ENCODE measurements at places on chromosomes 6 and 20.

GRCh38 chr20:42474646-42475045 is 715.1 kb downstream of the PTPRT start:
- no peak for DNase-seq

DNA sequence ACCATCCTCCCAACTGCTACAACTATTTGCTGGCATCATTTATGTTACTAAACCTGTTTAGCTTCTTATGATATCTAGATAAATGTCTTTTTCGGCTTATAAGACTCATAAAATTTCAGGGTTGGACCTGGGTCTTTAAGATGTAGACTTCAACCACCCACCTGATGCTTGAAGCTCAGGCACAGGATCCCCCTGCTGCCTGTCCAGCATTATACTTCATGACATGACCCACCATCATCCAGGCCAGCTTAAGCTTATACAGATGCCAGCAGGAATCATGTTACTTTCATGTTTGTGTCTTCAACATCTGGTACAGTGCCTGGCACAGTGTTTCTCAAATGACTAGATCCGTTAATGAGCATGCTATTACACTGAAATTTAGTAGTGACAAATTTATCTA is 47.4 kb downstream of the SLC17A5 start:
- DNase-seq = no peak

DNA sequence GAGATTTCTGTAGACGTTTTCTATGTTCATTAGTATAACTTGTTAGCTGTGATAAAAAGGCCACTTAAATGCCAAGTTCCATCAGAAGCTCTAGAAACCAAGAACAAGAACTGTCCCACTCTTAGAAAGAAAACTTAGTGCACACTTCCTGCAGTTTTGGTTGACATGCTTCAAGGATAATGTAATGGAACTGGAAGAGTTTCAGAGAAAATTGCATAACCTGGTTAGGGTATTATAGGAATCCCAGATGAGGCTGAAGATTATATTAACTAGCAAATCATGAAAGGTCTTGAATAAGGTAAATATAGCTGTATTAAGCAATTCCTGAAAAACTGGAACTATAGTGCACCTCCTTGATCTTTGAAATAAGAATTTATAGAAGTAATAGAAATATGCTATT is 1.8 kb upstream of the PHACTR2 start:
- DNase-seq = no peak

GRCh38 chr20:47231382-47232039 is 125.0 kb downstream of the ZMYND8 start:
- DNase-seq = no peak

DNA sequence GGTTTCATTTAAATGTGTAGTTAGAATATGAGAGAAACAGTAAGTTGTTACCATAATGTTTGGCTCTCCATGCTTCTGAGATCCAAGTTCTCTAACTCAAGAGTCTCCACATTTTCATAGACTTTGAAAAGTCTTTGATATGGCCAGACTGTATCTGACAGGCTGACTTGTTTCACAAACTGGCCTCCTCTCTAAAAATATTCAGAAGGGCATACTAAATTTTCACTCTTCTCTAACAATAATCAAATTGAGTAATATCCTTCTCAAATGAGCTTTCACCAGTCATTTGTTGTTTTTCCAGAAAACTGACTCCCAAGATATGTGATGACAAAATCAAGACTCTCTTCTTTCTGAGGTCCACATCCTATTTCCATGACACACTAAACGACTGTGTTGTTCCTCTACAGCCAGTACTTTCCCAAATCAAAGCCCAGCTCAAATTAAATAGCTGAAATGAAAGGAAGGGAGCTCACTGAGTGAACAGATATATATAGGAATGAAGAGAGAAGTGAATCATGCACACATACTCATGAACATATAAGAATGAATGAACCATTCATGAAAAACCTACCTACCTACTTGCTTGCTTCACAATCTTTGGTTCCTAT is 15.1 kb downstream of the HIVEP2 start:
- no peak for DNase-seq

GRCh38 chr6:133326584-133326983 is 85.4 kb downstream of the EYA4 start:
- no peak for DNase-seq

DNA sequence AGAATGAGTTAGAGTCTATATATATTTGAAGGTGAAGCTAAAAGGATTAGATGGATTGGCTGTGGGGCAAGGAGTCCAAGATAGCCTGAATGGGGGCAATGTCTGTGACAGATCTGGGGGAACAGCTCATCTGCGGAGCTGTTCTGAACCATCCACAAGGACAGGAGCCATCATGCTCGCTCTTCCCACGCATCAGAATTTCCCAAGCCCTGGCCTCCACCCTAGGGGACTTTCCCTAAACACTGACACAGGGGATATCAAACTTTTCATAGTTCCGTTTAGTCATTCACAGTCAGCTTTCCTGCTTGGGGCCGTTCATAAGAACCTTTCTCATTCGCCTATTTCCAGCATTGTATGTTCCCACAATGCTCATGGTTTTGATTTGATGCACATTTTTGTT is 37.6 kb upstream of the CCN6 start:
- no peak for DNase-seq

GRCh38 chr20:21338291-21338690 is 35.2 kb downstream of the XRN2 start:
- DNase-seq = no peak

- DNase-seq = no peak
Measured at GRCh38 chr6:163599136-163599535, 184.6 kb downstream of the QKI start.

GRCh38 chr6:132964868-132965382 is 150.6 kb downstream of the RPS12 start:
- DNase-seq = no peak

DNA sequence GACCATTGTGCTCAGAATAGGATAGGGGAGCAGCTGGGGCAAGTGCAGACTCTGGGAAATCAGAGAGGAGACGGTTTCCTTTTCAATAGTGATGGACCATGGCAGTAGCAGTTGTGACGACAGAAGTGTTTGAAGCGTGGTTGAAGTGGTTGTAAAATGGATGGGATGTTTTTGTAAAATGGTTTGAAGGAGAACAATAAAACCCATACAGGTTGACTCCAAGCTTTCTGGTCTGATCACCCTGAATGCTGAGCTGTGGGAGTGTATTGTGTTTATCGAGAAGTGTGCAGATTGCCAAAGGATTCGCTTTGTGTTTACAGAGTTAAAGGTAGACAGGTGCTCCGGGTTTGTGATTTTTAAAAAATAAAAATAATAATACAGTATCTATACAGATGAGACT is 255.2 kb upstream of the SULF2 start:
- peak; percentile 77 for DNase-seq

GRCh38 chr6:154951345-154952200 is 43.5 kb upstream of the TIAM2 start:
- DNase-seq = no peak

DNA sequence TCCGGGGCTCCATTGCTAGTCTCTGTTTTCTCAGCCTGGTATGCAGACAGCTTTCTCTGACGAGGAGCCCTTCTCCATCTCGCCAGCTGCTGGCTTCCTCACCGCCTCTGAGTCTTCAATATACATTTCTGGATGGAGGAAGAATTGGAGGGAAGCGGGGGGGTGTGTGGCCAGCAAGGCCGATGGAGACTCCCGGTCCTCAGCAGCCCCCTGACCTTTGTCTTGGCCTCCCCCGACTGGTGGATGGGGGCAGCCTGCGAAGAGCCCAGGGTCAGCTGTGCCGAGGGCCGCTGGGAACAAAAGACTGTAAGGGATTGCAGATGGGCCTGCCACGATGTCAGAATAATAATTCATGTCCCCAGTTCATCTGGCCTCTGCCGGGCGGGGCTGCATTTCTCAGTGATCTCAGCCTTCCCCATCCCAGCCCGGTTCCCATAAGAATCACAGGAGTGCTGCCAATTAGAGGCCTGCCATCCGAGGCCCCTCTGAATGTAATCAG is 54.3 kb upstream of the STX16 start:
- DNase-seq = no peak

- no peak for DNase-seq
Measured at GRCh38 chr6:87718662-87719433, 16.8 kb upstream of the AKIRIN2 start.

GRCh38 chr6:129542705-129543104 is 167.3 kb downstream of the ARHGAP18 start:
- no peak for DNase-seq

- DNase-seq = no peak
Measured at GRCh38 chr6:116168148-116168547, 42.2 kb upstream of the COL10A1 start.

- DNase-seq = no peak
Measured at GRCh38 chr20:48763216-48763914, 64.4 kb downstream of the PREX1 start.

GRCh38 chr6:15689586-15690482 is 27.0 kb upstream of the DTNBP1 start:
- DNase-seq = no peak

DNA sequence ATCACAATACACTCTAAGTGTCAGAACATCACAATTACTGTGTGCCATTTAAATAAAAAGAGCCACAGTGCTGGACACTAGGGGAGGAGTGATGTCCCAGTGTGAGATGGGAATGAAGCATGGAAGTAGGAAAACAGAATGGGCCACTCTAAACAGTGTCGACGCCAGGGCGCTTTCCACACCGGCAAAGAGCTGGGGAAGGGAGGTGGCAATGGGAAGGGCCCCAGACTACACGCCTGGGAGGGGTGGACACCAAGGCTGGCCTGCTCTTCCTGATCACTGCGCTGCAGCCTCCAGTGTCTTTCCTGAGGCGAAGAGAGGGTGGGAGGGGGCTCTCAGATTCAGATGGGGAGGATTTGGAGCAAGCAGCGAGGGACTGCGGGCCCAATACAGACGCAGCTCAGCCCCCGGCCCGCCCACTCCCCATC is 75.9 kb downstream of the ERMARD start:
- DNase-seq = no peak

DNA sequence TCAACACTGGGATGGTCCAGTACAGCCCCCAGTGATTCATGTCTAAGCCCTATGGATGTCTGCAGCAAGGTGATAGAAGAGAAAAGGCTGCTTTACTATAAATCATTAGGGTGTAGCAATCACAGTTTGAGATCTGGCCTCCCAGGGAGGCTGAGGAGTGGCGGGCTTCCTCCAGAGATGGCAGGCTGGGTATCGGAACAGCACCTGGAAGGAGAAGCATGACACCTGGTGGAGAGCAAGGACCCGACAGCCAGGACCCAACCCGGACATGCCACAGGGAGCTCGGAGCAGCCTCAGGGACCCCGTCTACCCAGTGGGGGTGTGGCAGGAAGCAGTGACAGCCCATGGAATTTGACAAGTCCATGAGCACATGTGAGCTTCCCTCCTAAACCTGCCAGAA is 114.8 kb upstream of the CD93 start:
- no peak for DNase-seq

- no peak for DNase-seq
Measured at GRCh38 chr6:37158508-37158907, 11.4 kb upstream of the PIM1 start.

GRCh38 chr6:16471222-16471909 is 233.0 kb downstream of the GMPR start:
- no peak for DNase-seq

- no peak for DNase-seq
Measured at GRCh38 chr20:53751620-53752318, 158.1 kb upstream of the ZNF217 start.

DNA sequence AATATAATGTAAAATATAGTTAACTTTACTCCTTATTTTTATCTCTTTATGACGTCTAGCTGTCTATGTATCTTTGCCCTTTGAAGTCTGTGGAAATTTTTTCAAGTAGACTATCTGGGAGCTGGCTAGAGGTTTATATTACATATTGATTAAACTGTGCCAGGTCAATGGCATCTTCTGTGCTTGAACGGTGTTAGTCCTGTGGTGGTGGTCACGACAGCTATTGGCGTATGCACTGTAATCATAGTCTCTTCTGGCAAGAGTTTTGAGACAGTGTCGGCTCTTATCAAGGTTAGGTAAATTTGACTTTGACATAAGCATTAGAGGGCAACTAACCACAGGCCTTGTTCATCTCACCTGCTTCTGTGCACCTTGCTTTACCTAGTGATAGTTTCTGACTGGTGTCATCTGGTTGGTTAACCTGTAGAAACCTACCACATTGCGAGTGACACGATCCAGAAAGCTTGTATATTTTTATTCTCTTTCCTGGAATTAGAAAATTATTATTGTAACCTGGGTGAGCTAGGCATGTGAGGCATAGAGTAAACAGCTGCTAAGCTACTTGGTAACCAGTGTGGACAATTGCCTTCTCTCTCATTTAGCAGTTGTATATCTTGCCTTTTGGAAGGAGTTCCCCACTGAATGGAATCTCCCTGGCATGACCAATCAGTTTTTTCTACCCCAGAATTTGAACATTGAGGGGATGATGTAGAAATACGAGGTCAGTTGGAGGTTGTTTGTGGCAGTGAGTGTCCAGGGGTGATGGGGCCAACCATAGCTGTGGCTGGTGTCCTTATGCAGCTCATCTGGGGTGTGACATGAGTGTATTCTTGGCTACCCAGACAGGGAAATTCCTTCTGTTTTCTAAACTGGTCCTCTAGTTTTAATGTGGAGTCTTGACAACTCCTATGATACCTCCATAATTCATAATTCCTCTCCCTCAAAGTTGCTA is 45.9 kb downstream of the SH3BGRL2 start:
- no peak for DNase-seq

DNA sequence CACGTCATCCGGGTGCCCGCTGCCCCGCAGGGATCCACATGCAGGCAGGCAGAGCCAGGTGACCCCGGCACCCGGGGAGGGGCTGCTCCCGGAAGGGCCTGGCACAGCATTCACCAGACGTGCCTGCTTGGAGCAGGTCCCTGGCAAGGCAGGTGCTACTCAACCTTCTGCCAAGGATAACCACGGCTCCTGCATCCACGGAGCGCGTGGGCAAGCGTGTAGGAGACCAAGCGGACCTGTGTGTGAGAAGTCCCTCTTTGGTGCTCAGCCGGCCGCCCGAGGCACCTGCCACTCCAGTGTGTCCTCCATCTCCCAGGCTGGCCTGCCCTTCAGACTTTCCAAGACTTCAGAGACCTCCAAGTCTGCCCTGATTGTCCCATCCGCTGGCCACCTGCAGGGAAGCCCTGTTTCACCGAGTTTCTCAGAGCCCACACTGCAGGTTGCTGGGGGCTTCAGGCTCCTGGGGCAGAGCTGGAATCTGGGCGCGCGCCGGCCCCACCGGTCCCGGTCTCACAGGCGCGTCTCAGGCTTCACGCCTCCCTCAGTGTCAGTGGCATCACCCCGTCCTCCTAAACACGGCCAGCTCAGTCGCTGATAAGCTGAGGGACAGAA is 124.3 kb downstream of the DLL1 start:
- no peak for DNase-seq

DNA sequence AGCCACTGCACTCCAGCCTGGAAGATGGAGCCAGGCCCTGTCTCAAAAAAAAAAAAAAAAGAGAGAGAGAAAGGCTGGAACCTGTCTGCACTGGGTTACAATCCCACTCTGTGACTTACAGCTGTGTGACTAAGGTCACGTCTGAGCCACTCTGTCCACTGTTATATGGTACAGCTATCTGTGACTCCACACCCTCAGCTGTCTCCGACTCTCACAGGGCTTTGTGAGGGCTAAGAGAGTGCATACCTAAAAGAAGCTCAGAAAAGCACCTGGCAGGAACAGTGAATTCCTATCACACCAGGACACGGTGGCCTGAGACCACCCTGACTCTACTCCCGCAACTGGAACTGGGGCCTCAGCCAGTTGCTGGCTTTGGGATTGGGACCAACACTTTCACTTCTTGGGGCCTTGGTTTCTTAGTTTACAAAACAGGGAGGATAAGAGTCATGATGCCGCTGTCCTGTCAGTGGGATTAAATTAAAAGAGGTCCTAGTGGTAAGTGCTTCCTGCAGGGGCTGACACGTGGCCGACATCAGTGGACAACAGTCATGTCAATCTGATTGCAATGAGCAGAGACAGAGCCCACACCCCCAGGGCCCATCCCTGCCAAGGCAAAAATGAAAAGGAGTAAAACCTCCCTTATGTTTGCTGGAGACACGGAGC is 5.7 kb upstream of the CD93 start:
- DNase-seq = no peak

Data from NCI-H187 (cell line).